Inflammatory macrophage treated with lipopolysaccharide for 1 hour (primary cell): ENCODE measurements at places on chromosomes 16 and 17.

DNA sequence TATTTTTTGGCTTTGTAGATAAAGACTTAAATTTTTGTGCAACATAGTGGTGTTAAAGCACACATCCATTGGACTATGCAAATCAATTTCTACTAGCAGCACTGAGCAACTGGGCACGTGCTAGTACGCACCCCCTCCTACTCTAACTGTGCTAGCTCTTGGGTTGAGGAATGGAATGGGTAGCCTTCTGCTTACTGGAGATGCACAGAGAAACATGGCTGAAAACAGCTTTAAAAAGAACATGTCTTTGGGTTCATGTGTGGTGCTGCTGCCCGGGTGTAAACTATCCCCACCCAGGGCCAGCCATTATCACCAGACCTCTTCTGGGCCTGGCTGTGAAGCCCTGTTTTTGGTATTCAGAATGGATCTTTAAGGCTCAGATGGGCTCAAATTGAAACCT is 7.3 kb downstream of the ESRP2 start:
- no peak for DNase-seq

DNA sequence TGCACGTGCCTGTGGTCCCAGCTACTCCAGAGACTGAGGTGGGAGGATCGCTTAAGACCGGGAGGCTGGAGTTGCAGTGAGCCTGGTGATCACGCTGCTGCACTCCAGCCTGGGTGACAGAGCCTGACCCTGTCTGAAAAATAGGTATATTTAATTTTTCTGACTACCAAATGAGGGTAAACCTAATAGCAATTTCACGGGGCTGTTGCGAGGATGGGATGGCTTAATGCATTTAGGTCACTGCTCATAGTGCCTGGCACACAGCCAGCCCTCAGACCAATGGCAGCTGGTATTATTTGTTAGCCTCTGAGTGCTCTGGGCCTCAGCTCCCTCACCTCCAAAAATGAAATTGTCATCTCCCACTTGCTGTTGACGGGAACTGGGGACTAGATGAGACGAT is 5.9 kb upstream of the CDIP1 start:
- no peak for DNase-seq

DNA sequence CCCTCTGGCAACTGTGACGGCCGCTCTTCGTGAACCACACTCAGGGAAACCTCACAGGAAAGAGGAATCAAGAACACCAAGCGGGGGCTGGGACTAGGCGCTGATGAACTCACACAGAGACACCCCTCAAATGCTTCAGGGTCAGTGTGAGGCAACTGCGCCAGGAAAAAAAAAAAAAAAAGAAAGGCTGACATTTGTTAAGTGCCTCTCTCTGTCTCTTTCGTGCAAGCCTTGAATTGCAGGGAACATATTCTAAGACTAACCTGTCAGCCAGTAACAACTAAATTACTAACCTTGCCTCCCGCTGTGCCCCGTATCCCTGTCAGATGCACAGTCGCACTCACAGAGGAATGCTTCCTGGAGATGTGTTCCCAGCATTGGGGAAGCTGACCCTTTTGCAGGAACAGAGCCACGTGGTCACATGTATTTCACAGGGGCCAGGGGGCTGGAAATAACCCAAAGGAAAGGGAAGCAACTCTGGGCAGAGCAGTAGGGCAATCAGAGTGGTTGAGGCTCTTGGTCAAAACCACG is 247.8 kb downstream of the XYLT1 start:
- peak; percentile 48 for DNase-seq

GRCh38 chr17:7656958-7657609 is 6.4 kb downstream of the ATP1B2 start:
- DNase-seq, result no peak

- DNase-seq, result no peak
These were observed 2.7 kb downstream of the C16orf87 start for GRCh38 chr16:46828292-46828691.

GRCh38 chr17:81898029-81898866 is 3.8 kb upstream of the NPB start:
- DNase-seq, result no peak

DNA sequence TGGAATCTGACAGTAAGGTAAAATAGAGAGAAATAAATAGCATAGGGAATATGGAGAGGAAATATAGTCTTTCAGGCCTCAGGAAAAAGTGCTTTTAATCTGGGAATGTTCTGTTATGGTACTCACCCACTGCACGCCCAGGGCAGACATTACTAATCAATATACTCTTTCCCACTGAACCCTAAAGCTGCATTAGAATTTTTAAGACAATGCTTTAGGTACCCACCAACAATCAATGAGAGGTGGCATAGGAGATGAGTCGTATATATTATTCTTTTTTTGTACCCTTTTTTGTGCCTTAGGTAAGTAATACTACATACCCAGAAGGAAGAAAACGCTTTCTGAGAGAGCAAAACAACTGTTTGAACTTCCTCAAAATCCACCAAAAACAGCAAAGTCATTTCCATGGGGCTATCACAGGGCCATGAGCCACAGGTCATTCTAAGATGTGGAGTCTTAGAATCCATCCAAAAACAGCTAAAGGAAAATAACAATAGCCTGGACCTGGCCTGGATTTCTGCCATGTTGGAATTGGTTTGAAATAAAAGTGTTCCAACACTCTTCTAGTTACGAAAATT is 542.1 kb downstream of the XYLT1 start:
- DNase-seq, result no peak

DNA sequence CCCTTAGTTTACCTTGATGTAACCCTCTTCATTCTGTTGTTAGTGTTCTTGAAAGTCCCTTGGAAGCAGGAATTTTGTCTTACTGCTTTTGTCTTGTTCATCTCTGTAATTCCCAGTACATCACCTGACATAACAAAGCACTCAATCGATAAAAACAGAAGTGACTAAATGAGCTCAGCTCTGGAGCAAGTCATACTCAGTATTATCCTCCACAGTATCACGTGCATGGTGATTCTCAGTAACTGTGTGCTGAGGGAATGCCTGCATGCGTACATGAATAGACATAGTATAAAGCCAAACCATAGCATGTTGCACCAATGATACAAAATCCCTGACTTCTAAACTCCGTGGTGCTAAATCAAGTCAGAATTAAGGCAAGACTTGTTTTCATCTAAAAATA is 7.2 kb downstream of the KRT38 start:
- DNase-seq, result no peak
